ENCODE measurements at places on chromosomes 3 and 15.

- peak; percentile 38 for DNase-seq
These were observed 63.1 kb downstream of the CDC25A start for GRCh38 chr3:48125013-48125705.

- no peak for DNase-seq
These were observed 9.2 kb downstream of the TBC1D5 start for GRCh38 chr3:17733215-17733614.

DNA sequence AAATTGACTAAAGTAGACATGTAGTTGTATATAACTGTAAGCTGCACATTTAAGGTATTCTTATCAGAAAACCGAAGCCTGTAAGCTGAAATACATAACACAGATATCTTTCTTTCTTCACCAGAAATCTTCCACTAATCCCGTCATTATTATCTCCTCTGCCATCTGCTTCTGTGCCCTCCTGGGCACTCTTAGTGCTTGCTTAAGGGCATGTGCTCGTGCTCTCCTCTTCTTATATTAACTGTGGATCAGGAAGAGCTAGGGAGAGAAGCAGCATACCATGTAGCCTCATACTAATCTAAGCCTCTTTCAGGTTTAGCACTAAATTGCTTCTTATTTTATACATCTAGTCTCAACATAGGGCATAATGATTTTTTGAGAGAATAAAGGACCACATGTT is 60.8 kb downstream of the RIOX2 start:
- no peak for DNase-seq

DNA sequence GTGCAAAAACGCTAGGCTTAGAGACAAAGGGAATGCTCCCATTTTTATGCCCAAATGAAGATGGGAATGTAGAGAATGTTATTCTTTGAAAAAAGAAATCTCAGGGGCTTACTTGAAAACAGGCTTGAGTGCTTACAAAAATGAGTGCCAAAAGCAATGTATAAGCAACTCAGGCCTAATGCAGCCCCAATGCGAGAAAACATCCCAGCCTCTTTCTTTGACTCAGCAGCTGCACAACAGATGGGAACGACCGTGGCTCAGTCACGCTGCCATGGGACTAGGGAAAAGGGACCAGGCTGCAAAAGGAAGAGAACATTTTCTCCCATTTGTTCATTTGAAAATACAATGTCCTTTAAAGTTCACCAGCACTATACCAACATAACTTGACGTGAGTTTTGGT is 246.4 kb upstream of the LRIG1 start:
- no peak for DNase-seq

GRCh38 chr15:55422089-55422488 is 13.8 kb downstream of the PIERCE2 start:
- no peak for DNase-seq

- no peak for DNase-seq
These were observed 181.4 kb downstream of the TLE3 start for GRCh38 chr15:69916169-69916785.

- no peak for DNase-seq
These were observed 4.0 kb upstream of the SEMA3F start for GRCh38 chr3:50150863-50151686.

DNA sequence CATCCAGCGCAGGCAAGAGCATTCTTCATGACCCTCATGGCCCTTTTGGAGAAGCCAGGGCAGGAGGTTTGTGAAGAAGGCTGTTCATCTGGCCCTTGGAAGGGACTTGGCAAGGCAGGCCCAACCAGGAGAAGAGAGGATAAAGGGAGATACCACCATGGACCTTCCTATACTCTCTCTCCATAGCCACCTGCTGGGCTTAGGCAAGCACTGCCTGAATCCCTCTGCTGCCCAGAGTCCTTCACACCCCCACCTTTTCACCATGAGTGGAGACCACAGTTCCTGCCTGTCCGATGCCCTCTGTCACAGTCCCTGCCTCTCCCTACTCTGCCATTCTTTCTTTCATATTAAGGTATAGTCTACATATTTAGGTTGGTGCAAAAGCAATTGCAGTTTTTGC is 10.6 kb upstream of the SFMBT1 start:
- DNase-seq, result no peak

GRCh38 chr3:135918600-135918999 is 46.9 kb upstream of the PPP2R3A start:
- peak; percentile 31 for DNase-seq

DNA sequence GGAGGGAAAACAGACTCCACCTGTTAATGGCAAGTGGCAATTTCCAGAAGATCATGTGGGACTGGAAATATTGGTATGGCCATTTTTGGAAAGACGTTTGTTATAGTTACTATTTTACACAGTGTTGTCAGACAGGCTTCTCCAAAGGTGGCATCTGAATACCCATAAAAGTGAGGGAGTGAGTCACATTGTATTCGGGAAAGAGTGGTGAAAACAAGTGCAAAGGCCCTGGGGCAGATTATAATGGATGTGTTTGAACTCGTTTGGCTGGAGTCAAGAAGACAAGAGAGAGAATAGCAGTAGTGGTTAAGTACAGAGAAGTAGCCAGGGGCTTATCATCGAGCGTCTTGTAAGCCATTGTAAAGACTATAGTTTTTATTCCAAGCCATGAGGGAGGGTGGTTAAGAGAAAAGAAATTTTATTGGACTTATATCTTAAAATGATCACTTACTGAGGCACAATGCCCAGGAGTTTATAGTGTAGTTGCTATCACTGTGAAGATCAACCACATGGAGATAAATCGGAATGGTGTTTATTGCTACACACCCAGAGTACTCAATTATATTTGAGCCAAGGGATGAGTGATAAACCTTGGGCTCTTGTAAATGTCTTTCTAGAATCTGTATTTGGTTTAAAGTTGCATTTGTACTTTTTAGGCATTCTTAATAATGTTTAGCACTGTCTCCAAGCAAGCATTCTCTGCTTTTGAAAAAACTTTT is 212.8 kb upstream of the KBTBD8 start:
- DNase-seq, result no peak

DNA sequence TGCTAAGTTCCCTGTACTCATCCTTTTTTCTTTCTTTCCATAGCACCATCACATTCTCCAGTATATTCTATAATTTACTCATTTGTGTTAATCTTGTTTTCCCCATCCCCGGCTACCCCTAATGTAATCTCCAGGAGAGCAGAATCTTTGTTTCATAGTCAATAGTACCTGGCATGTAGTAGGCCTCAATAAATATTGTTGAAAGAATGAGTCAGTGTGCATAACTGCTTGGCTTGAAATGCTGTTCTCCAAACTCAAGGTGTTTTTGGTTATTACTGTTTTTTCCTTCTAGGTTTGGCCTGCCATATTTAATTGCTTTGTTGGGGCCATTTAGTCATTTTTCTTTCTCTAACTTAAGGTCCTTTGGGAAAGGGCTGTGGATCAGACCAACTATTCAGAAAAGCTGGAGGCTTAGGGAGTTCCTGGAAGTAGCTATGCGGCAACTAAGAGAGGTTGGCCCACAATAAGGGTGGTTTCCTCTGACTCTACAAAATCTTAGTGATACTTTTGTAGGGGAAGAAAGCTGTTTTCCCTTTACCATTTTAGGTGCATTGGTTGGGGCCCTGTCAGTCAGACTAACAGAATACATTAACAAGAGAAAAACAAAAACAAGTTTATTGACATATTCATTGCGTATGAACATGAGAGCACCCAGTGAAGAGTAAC is 28.4 kb downstream of the KAT2B start:
- DNase-seq, result no peak

DNA sequence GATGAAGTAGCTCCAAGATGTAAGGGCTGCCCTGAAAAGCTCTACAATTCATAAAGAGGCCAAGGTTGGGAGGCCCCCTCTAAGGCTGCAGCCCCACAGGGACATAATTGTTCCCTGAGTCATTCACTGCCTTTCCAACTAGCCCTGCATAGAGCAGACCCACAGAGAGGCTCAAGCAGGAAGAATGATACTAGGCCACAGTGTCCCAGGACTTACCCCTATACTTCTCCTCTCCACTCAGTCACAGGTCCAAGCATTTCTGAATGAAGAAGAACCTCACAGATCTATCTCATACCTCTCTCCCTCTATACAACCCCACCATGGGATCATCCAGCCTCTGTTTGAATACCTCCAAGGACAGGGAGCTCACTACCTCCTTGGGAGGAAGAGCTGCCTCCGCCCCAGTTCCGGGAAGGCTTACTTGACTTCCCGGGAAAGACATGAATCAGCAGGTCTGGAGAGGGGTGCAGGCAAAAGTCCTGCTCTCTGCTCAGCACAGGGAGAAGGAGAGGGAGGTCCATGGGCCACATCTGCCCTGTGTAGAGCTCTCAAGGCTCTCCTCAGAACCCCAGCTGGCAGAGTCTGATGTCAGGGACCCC is 6.9 kb upstream of the SKIC8 start:
- no peak for DNase-seq

DNA sequence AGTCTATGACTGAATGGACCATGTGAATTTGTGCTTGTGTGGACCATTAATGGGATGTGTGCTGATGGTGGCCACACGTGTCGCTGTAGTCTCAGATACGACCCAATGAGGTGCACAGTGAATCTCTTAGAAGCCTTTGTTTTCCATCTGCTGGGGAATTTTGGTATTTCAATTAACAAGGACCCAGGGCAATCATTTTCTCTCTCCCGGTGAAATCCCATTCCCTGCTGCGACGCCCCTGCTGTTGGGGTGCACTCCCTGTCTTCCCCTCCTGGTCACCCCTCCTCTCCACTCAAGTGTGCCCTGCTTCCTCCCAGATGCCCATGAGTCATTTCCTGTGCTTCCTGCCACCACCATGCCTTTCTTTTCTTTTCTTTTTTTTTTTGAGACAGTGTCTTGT is 32.7 kb downstream of the EBLN2 start:
- DNase-seq, result no peak

- DNase-seq, result no peak
These were observed 134.6 kb downstream of the CMSS1 start for GRCh38 chr3:99952306-99952705.

DNA sequence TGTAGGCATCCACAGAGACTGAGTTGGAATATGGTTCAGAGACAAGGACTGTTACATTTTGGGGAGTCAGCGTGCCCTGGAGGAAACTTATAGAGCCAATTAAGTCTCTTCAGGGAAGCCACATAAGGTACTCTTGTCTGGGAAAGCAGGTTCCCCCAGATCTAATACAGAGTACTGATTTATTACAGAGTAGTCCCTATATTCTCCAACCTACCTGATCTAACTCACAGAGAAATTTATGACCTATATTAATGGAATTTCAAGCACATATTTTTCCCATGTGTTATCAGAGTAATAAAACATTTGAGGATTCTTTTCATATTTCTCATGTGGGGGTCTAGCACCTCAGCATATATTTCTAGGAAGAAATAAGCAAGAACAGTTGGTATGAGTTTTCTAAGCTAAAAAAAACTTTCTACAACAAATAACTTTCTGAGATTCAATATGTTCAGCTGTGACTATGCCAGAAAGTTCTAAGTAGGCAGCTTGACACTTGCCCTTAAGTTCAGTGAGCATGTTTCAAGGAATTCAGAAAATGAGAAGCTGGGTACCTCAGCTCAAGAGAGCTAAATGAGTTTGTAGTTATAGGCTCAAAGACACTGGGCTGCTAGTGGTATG is 75.3 kb upstream of the COL8A1 start:
- DNase-seq, result no peak
